ENCODE measurements at places on chromosomes 12 and 14.

DNA sequence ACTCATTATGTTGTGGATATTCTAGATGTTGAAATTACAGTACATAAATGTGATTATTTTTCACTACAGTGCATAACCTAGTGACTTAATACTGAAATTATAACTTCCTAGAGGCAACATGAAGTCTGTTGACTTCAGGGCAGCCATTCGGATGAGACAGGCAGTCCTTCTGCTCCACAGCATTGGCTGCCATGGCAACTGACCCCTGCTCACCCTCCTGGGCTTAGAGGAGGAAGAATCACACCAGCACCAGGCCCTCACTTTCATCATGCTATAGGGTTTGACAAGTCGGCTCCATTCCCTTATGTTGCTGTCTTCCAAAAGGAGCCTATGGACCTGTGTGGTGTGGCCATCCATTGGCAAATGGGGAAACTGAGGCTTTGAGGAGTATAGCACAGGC, 233.5 kb upstream of the TMEM132C start:
- no peak for DNase-seq

- no peak for DNase-seq
These were observed 11.1 kb downstream of the TTC5 start for GRCh38 chr14:20294636-20295035.

DNA sequence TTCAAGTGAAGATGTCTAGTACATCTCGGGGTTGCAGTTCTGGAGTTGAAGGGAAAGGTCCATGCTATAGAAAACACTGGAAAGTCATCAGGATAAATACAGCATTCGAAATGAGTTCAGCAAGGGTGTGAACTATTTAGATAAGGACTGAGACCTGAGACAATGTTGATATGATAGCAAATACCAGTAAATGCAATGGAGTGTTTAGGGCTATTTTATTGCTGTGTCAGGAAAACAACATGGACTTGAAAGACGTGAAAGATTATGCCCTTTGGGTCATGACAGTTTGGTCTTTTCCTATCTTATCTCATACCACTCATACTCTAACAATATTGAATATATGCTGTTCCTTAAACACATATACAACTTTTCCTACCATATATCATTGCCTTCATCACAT, 1776.2 kb upstream of the SEL1L start:
- DNase-seq = no peak

DNA sequence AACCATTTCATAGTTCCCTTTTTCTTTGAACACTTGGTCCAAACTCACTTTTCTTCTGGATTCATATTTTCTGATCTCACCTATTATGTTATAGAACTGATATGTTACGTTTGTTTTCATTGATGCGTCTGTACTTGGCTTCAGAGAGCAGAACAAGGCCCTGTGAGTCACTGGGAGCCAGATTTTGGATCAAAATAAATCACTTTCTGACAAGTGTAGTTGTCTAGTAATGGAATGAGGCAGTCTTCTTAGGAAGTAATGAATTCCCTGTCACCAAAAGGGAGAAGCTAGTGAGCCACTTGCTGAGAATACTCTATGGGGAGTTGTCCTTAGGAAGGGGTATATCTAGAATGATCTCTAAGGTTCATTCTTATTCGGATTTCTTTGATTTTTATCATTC, 10.2 kb downstream of the BICD1 start:
- no peak for DNase-seq

DNA sequence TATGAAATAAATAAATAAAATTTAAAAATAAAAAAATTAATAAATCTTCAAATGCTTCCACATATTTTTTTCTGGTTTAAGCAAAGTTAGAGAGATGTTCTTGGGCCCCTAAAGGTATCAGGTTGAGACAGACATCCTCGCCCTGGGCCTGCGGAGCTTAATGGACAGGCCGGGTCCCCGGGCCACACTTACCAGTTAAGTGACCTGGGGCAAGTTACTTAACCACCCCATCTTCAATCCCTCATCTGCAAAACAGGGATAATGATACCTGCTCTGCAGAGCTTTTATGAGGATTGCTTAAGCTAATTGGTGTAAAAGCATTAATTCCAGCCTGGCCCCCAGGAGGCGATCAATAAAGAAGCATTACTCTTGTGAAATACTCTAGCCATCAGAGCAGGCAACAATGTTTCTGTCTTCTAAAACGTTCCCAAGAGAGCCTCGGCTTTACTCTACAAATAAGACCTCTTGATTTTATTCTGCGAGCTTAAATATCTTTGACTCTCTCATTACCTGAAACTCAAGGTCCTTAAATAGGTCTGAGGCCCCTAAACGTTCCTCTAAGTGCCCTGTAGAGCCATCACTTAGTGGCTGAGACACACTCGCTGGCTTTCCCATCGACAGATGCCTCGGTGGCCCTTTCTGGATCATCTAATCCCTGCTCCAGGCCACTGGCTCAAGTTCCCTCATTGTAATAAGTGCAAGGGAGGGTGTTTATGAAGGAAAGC, 81.1 kb upstream of the DIO3 start:
- DNase-seq = no peak

- DNase-seq = no peak
These were observed 55.5 kb downstream of the TTC7B start for GRCh38 chr14:90760591-90761316.

DNA sequence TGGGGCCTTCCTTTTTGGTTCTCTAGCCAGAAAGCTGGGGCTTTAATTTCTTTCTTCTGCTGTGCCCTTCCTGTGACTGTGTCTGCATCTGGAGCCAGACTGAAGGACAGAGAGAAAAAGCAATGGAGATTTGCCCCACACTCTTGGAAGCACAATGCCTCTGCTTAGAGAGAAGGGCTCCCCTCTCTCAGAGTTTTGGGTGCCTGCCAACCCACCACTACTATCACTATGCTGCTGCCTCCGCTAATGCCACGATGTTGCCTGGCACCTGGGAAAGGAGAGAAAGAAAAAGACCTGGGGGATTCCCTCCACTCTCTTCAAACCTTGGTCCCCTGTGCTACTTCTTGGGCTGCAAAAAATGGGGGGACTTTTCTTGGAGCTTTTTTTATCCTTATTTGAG, 52.6 kb downstream of the TMEM260 start:
- no peak for DNase-seq

- no peak for DNase-seq
These were observed 40.6 kb downstream of the C12orf42 start for GRCh38 chr12:103455020-103455763.

DNA sequence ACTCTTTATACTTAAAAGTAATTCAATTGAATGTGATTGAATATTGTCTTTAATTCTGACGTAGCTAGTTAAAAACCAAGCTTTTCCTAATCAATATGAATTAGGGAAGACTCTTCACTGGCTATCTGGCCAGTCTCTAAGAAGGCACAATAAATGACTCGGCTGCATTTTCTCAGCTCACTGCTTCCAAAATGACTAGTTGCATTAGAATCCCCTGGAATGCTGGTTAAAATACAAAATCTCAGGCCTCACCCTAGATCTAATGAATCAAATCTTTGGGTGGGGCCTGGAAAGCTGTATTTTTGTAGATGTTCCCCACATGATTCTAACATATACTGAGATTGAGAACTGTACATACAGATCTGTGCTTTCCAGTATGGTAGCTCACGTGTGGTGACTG, 242.1 kb downstream of the CHST11 start:
- DNase-seq = no peak

DNA sequence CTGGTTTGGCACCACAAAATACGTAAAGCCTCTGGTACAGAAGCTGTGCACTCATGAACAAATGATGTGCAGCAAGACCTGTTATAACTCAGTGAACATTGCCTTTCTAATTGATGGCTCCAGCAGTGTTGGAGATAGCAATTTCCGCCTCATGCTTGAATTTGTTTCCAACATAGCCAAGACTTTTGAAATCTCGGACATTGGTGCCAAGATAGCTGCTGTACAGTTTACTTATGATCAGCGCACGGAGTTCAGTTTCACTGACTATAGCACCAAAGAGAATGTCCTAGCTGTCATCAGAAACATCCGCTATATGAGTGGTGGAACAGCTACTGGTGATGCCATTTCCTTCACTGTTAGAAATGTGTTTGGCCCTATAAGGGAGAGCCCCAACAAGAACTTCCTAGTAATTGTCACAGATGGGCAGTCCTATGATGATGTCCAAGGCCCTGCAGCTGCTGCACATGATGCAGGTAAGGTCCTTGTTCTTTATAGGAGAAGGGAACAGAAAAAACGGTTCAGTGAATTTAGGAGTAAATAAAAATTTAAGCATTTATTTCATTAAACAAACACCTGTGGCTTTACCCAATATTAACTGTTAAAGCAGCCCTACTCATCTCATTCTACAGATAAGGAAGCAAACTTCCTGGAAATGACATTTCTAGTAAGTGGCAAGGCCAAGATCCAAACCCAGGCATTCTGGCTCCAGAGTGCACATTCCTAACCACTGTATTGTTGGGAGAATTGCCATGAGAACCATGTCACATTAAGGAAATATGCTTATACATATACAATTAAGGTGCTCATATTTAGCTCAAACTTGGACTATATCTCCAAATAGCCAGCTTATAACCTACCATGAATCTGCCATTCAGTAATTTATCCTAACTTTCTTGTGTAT, 11.7 kb downstream of the COCH start:
- no peak for DNase-seq

GRCh38 chr12:3105690-3106479, 28.7 kb downstream of the TSPAN9 start:
- DNase-seq = no peak

- no peak for DNase-seq
These were observed 1.4 kb upstream of the GSC start for GRCh38 chr14:94771158-94771905.

- no peak for DNase-seq
These were observed 89.5 kb downstream of the RIMBP2 start for GRCh38 chr12:130626601-130627000.

GRCh38 chr12:85662207-85662602, 174.0 kb downstream of the RASSF9 start:
- no peak for DNase-seq

- no peak for DNase-seq
These were observed 16.6 kb downstream of the SIVA1 start for GRCh38 chr14:104769324-104770071.

- no peak for DNase-seq
These were observed 15.6 kb downstream of the PPP1R1A start for GRCh38 chr12:54572881-54573280.

DNA sequence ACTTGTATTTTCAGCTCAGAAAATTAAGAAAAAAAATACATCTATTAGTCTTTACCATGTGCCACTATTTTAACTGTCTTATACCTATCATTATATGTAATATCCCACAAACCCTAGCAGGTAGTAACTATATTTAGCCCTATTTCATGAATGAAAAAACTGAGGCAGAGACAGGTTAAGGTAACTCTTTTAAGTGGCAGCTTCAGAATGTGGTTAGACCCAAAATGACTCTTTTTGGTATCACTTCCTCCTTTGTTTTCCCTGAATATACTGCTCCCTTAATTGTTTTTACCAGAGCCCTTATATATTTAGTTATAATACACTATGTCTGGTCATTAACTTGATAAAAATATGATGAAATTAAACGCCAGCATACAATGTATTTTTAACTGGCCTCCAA, 235.6 kb upstream of the RPL10L start:
- DNase-seq = no peak

DNA sequence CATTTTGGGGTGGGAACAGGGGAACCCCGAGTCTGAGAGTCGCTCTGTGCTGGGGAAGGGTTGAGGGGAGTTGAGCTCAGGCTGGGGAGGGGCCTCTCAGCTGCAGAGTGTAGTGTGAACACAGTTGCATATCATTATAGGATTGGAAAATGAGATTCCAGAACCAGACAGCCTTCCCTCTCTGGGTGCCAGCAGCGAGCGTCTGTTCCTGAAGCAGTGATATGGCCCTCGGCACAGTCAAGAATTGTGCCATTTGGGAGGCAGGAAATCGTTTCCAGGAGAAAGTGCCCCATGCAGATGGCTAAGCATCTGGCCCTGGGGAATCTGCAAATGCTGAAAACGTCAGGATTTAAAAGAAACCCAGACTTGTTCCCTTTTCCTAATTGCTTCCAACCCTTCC, 70.4 kb upstream of the SFSWAP start:
- DNase-seq = no peak

DNA sequence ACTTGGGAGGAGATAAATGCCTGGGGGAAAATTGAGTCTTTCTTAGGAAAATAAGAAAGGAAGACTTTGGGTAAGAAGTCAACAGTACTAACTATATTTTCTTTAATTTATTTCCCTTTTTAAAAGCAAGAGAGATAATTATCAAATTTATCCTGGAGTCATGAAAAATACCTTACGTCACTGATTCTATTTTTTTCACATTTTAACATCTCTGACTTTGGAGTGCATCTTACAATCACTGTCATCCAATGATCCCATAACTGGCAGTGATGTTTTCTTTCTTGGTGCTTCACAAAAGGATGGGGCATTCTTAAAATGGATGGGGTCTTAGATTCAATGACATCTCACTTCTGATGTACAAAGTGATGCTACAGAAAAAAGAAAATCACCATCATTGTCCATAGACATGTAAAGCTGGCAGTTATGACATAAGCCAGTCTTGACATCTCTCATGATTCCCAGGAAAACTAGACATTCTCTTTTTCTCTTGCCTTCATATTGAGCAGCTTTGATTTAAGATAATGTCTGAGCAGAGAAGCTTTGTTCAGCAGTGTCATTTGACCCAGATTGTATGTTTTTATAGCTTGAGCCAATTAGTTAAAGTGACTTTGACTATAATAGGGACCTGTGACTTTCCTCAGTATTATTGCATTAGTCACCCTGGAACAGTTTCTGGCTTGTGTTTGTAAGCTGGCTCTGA, 236.2 kb downstream of the EGLN3 start:
- no peak for DNase-seq

- no peak for DNase-seq
These were observed 3.9 kb upstream of the HSP90AA1 start for GRCh38 chr14:102090713-102091112.

- no peak for DNase-seq
These were observed 3.7 kb upstream of the TAS2R19 start for GRCh38 chr12:11026118-11026517.

- no peak for DNase-seq
These were observed 71.6 kb downstream of the ASCL4 start for GRCh38 chr12:107845980-107846659.

DNA sequence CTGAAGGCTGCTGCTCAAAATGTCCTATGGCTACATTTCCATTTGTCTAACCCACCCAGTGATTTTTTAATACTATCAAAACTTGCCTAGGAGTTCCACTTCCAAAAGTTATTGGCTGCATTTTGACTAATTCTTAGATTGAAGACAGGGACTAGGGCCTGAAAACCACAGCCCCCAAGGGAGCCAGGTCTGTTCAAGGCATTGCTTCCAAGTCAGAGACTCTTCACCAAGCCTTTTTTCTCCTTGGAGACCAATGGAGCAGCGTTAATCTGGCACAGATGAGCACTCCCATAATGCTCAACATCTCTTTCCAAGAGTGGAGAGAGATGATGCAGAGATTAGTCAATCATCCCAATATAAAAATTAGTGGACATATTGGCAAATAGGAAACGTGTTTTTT, 112.5 kb upstream of the HIF1A start:
- DNase-seq = no peak

GRCh38 chr12:39966256-39966655, 139.6 kb downstream of the SLC2A13 start:
- no peak for DNase-seq
